ENCODE measurements at places on chromosomes 7 and 10.

DNA sequence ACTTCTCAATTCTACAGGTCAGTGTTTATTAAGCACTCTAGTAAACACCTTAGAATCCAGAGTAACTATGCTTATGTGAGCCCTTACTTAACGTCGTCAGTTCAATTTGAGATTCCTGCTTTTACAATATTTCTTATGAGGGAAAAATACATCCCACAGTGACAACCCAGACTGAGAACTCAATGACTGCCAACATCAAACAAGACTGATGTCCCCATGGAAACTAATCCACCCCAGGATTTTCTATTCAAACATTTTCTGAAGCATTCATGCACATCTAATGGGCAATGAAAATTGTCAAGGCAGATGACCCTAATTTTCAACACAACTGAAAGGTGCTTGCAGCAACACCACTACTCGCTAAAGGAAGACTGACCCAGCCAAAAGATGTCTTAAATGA lies 67.0 kb downstream of the ATE1 start:
- no peak for DNase-seq

DNA sequence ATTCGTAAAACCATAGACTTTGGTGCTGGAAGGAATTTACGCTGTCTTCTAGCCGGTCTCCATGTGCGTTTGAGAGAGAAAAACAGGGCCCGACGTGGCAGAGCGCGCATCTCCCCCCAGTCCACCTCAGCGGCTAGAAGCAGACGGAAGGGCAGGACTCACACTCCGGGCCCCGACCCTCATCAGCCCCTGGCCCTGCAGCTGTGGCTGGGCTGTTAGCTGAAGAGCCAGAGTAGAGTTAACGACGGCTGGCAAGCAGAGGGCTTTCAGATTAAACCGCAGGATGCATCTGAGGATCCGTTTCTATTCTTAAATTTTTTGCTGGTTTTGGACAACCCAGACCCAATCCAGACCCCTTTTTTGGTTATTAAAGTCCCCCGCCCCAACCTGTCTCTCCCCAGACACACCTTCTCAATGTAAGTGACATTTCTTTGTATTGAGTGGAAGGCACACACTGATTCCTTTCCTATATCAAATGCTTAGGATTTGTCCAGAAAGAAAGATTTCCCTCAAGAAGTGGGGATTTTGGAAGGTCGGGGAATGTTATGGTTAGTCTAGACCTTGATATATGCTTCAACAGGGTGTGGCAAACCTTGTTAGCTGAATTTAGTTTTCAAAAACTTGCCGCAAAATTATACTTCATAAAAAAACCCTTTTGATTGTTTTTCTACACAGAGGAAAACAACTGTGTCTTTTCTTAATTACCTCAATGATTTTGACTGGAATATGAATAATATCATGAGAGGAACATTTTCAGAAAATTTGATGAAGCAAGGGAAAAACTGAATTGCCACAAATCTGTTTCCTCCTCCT lies 1.7 kb upstream of the TBX20 start:
- no peak for DNase-seq

GRCh38 chr10:29239569-29240472 lies 49.0 kb upstream of the LYZL1 start:
- no peak for DNase-seq

DNA sequence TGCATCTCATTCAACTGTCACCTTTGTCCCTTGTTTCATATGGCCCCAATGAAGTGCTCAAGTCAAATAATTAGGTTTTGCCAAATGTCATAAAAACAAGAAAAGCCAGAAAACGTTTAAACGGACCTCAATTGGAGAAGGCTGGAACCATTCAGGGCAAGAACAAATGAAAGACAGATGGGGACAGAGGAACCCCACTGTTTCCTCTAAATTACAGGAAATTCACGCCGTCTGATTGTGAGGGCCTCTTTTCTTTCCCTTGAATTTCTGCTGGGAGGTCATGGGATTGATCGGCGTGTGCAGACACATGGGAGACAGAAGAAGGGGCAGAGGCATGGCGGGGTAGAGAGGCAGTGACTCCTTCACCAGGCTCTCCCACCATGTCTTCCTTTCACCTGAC lies 656.4 kb downstream of the KCNMA1 start:
- DNase-seq = no peak

- DNase-seq = no peak
Measured at GRCh38 chr7:26699766-26700165, 164.6 kb downstream of the SKAP2 start.

GRCh38 chr10:99905971-99906370 lies 103.8 kb downstream of the DNMBP start:
- DNase-seq = no peak

DNA sequence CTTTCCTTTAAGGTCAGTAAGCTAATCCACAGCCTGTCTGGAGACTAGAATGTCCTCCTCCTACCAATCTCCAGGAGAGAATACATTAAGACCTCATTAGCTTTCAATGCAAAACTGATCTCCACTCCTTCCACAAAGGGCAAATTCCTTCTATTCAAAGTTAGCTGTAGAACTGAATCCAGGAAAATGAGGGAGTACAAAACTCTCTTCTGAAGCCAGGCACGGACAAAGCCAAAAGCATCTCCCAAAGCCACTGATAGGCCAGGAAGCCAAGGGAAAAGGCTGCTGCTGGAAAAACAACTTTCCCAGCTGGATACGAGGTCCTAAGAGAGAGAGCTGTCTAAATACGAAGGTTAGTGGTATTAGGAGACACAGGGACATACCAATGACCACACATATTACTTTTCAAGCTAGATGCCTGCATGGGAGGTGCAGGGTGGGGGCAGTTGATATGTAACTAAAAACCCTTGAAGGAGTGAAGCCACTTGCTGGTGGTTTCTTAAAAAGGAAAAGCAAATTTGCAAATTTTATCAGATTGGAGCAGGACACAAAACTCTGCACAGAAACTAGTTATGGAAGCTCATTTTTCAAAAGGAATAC lies 43.6 kb downstream of the MKX start:
- no peak for DNase-seq

DNA sequence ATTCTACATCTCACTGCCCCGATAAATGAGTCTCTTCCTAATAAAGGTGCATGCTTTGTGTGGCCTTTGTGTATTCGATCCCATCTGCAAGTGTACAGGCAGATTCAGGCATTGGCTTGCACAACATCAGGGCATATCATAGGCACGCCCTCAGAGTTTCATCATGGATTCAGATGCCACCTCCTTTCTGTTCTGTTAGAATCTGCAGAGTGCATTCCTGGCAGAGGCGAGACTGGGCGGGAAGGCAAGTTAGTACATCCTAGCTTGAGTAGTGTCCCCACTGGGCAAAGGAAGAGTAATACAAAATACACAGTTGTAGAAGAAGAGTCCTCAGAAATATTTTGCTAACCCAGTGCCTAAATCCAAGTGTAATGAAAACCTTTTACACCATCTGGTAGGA lies 346.5 kb upstream of the GALNT17 start:
- DNase-seq = no peak

- no peak for DNase-seq
Measured at GRCh38 chr7:121038717-121039509, 50.4 kb downstream of the CPED1 start.

DNA sequence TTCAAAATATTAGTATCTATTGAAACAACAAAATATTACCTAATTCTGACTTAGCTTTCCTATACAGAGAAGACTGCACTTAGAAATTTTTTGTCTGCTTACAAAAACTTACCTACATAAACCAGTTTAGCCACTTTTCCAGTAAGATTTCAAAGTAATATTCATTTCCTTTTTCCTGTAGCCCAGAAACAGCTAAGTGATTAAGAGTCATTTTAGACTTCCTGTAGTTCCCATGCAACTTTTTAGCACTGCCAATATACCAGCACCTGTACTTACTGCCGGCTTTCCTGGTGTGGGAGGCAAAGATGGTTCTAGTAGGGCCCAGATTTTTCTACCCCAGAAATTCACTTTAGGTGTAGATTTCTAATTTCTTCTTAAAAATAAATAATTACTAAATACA lies 21.8 kb downstream of the NT5C2 start:
- no peak for DNase-seq

DNA sequence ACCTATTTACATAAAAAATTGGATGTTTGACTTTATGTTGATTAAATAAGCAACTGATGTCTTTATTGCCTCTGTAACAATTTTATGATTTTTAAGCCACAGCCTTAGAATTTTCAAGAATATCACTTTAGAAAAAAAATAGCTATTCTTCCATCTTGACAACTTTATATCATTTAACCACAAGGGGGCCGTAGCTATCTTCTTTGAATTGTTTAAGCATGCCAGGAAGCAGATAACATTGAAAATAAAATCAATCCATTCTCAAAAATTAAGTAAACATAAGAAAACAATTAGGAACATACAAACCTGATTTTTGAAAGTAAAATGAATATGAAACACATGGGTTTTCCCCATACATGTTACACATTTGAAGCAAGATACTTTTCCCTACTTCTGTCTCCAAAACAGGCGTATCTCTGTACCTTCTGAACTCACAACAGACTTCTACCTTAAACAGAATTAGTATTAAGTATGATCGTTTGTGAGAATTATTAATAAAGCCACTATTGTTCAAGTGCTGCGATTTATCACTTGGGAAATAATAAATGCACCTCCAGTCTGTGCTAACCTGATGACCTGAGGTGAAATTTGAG lies 209.0 kb downstream of the CACNA2D1 start:
- DNase-seq = no peak

GRCh38 chr10:31520986-31521831 lies 202.2 kb downstream of the ZEB1 start:
- DNase-seq = no peak

GRCh38 chr7:10156972-10157371 lies 816.7 kb upstream of the PHF14 start:
- no peak for DNase-seq

DNA sequence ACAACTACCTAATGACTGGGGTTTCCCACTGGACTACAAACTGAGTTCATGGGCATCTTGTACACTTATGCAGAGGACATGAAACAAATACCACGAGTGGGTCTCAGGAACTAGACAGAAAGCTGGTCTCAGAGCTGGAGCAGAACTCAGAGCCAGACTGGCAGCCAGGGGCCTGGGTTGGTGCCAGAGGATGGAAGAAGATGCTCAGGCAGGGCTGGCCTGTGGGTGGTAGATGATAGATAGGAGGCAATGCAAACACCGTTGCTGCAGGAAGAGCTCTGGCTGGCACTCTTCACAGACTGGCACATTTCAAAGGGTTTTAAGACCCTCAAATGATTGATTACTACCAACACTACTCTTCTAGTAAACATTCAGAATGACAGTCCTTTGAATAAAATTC lies 28.8 kb downstream of the ENO4 start:
- no peak for DNase-seq

- no peak for DNase-seq
Measured at GRCh38 chr7:103343332-103343731, 1.2 kb downstream of the DNAJC2 start.

GRCh38 chr7:38934051-38934450 lies 25.1 kb upstream of the VPS41 start:
- no peak for DNase-seq

DNA sequence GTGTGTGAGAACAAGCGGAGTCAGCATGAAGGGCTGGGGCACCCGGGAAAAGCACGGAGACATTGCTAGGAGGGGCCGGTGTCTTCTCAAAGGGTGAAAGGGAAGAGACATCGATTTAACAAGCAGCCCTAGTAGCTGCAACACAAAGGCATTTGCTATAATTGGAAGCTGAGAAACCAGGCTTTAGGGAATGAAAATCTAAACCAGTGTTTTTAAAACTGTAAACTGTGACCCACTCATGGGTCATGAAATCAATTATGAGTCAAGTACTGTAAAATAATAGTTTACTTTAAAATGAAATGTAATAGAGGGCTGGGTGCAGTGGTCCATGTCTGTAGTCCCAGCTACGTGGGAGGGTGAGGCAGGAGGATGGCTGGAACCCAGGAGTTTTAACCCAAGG lies 128.7 kb upstream of the RHEB start:
- DNase-seq = no peak

DNA sequence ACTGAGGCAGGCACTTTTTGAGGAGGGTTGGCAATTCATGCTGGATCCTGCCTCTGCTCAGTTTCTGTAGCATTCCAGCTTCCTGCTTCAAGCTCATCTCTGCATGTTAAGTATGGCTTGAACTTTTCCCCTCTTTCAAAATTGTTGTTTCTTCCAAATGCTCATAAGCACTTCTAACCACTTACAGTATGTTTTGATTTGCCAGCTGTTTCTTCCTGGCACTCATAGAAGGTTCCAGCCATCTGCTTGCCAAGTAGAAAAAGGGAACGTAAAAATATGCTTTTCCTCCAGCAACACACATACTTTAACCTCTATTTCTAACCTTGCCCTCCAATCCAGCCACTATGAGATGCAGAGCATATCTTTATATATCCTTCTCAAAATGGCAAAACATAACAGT lies 692.6 kb upstream of the COBL start:
- DNase-seq = no peak

DNA sequence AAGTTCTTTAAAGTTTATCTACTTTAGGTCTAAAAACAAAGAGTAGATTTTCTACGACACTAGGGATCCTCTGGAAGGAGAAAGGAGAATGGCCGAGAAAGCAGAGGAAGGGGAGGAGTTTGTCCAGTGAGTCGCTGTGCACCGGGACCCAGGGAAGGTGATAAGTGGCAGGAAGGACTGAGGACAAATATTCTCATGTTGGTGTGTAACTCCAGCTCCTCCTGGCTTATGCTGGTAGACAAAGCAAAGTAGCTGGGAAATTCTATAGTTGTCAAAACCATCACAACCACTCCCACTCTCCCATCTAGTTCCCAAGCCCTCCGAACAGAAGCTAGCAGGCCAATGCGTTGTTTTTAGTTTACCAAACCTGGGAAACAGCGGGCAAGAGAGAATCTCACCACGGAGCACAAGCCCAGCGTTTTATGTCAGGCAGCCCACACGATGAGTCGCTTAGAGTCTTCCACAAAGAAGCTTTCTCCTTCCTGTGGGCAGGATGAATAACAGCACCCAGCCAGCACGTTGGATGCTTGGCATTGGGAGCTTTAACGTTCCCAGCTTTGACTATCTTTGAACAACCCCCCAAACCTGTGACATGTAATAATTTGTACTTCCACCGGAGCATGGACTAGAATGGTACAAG lies 32.9 kb upstream of the JCAD start:
- no peak for DNase-seq

DNA sequence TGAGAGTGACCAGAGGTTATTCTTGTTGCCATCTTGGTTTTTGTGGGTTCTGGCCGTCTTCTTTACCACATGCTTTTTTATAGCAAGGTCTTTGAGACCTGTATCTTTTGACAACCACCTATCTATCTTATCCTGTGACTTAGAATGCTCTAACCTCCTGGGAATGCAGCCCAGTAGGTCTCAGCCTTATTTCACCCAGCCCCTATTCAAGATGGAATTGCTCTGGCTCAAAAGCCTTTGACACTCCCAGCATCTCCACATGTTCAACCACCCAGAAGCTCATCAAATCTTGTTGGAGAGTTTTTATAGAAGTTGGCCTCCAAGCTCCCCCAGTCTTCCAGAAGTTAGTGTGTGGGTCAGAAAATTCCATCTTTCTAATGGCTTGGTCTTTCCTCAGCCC lies 464.3 kb upstream of the NRP1 start:
- no peak for DNase-seq

GRCh38 chr10:59505926-59506325 lies 143.6 kb upstream of the FAM13C start:
- DNase-seq = no peak
